Non-pigmented ciliary epithelial cell (primary cell): ENCODE measurements at places on chromosomes 2 and 18.

DNA sequence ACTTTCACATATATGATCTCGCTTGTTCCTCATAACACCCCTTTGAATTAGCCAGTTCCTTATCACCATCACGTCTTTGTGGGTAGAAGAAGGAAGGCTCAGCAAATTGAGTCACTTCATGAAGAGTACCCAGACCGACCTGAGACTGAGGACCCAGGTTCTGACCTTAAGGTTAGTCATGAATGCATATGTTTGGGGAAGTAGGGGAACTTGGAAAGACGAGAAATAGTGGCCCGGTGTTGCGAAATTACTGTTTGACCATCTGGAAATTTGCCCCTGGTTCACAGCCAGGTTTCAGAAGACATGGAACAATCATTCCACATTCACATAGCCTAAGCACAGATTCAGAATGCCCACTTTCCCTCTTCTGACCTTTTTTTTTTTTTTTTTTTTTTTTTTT is 59.8 kb downstream of the MEIS1 start:
- no peak for DNase-seq

- DNase-seq: peak; percentile 19
Observed at GRCh38 chr2:170361090-170361936, 183.4 kb downstream of the MYO3B start.

GRCh38 chr2:176699644-176700043 is 430.4 kb downstream of the MTX2 start:
- DNase-seq: no peak

DNA sequence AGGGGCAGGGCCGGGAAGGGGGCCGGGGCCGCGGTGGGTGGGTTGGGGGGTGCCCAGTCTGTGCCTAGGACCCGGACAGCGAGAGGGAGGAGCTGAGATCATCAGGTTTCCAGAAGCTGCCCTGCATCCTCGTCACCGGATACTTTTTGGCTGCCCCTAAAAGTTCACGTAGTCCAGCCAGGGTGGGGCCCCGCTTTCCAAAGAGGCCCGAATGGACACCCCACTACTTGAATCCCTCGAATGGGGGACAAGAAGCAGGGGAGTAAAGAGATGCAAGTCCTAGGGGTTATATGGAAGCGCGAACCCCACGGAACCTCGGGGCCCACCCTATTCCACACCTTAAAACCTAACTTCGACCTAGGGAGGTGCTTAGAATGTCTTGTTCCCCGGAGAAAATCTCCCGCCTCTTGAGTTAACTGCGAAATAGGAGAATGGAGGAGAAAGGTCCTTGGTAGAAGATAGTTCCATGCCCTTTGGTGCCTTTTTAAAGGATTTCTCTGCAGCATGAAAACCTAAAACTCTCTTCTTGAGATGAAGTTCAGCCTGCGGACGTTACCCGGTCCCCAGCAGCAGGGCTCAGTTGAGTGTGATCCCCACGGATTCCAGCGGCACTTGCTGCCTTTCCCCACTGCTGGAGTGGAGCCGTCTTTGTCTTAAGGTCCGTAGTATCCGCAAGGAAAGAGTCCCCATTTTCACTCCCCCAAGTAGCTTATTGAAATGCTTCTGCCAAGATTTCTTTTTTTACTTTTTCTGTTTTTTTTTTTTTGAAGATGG is 2.1 kb upstream of the RNF152 start:
- DNase-seq: no peak

- DNase-seq: no peak
Observed at GRCh38 chr2:98442488-98442887, 2.2 kb upstream of the INPP4A start.

GRCh38 chr2:218152777-218153176 is 14.0 kb downstream of the CXCR1 start:
- no peak for DNase-seq

GRCh38 chr2:237863689-237864443 is 4.4 kb downstream of the RAMP1 start:
- no peak for DNase-seq

DNA sequence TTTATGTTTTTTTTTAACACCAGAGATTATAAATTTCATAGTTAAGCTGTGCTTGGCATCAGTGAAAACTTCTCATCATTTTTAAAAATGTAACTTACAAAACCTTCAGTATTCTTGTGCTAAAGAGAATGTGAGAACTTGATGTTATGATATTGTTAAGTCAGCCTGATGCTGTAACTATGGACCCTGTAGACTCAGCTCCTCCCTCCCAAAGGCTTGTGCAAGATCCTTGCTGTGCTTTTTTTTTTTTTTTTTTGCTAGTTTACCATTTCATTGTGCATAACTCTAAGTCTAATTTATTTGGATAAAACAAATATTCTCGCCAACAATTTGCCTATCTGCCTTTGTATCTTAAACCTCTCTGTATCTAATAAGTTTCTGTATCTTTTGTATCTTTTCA is 12.9 kb upstream of the TFPI start:
- no peak for DNase-seq

GRCh38 chr2:124975224-124975623 is 950.1 kb downstream of the CNTNAP5 start:
- DNase-seq: no peak

DNA sequence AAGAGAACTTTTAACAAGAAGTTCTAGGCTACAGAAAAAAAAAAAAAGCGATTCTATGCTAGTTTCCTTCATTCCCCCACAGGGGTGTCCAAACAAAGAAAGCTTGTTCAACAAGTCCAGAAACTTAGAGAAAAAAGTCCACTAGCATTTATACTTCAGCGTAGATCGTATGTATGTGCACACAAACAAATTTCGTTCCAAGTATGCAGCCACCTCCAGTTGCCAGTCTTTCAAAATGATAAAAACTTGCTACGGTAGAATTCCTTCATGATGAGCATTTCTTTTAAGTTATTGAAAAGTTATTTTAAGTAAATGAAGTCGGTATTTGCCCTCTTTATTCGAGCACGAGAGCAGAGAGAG is 3.7 kb upstream of the OTX1 start:
- DNase-seq: no peak

- DNase-seq: no peak
Observed at GRCh38 chr2:213017404-213017803, 134.0 kb downstream of the IKZF2 start.

DNA sequence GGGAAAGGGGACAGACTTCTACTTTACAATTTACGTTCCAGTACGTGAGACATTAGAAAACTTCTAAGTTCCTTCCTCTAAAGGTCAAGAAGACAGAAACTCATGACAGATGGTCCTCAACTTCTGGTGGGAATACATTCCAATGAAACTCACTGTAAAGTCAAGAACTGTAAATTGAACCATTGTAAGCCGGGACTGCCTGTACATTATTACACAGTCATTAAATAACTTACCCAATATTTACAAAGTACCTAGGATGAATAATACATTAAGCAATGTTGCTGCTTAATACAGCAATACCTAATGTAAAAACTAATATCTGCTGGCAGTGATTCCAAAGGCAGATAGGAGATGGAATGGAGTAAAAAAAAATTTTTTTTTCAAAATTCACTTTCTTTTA is 51.9 kb downstream of the CDH2 start:
- no peak for DNase-seq

DNA sequence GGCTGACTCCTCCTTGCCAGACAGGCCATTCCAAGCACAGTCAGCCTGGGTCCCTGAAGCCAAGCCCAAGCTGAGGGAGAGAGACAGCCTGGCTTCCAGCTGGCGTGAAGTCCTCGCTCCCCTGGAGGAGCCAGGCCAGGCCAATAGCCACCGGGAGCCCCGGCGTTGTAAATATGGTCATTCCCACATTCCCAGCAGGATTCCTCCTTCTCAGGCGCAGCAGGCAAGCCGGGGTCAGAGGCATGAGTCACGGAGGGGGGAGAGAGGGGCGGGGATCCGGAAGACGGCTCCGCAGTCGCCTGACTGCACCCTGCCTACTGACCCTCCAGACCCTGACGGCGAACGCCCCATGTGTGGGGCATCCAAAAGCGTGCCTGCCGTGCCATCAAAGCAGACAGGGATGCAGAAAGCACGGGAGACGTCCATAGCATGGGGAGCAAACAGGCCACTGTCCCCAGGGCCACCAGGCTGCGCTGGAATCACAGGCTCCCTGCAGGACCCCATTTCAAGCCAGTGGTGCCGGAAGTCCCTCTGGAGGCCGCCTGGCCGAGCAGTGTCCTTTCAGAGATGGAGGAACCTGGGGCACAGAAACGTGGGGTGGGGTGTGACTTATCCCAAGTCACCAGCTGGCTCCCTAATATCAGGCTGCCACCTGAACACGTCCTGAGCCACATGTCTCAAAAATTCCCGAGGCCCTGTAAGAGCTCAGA is 48.2 kb downstream of the TWIST2 start:
- no peak for DNase-seq

DNA sequence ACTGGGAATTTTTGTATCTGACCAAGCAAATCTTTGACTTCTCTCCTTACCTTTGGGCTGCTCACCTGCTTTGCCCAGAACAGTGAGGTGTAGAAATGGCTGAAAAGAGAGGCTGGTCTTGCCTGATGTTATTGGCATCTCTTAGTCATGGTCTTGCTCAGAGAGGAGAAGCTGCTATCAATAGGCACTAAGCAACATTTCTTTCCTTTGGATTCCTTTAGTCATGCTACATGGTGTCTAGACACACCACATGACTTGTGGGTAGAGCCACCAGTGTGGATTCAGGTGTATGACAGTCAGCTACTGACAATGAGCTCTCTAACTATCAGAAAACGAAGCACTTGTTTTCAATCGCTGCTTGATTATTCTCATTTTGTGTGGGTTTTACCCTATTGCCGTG is 341.3 kb upstream of the DCC start:
- DNase-seq: no peak
